ENCODE measurements at places on chromosomes 7 and 10. TPM values are rescaled to one million over a fixed set of nuclear protein-coding genes. Genes with fewer than 3 reads are reported as not detected.
A peak's percentile ranks its signal among the peaks of the same experiment; 100 is the strongest.

The FOXP2 gene
- total RNA-seq = 24.7 TPM

The TYW1B gene
- 4.9 TPM for total RNA-seq

DNA sequence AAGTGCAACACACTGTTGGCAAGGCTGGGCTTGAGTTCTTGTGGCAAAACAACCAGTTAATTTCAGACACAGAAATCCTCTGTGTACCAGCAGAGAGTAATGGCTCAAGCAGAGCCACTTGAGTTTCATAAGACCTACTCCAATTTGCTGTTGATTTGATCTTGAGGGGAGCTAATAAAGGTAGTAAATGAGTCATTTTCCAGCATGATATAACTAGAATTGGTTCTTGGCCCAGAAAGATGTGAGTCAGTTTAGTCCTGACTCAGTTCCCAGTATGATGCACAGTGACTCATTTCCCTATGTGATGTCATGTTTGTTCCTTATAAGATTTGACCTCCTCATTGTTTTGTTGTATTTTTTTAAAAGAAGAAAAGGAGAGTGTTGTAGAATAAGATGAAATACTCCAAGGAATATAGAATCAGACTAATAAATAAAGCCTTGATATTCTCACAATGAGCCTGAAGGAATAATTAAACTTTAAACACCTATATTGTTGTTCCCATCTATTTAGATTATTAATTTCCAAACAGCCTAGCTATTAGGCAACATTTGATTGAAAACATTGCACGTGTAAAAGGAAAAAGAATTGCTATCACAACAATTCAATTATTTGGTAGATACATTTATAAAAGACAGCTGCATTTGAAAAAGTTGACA is 186.2 kb downstream of the REEP3 start:
- H3K27ac ChIP-seq = peak overlapping the region; percentile 87
- no peaks in the 10 kb centered on the region for H3K36me3 ChIP-seq
- H3K27me3 ChIP-seq = no peaks in the 10 kb centered on the region
- DNase-seq = peak; percentile 28
- H3K4me1 ChIP-seq = peaks cover 24% of the 10 kb centered on the region

- no peak overlapping the region for H3K4me3 ChIP-seq
- no peak for DNase-seq
- H3K4me1 ChIP-seq = peaks cover 5% of the 10 kb centered on the region
- H3K27ac ChIP-seq = no peak overlapping the region
Observed at GRCh38 chr10:53667063-53667462, 894.5 kb upstream of the MBL2 start.

DNA sequence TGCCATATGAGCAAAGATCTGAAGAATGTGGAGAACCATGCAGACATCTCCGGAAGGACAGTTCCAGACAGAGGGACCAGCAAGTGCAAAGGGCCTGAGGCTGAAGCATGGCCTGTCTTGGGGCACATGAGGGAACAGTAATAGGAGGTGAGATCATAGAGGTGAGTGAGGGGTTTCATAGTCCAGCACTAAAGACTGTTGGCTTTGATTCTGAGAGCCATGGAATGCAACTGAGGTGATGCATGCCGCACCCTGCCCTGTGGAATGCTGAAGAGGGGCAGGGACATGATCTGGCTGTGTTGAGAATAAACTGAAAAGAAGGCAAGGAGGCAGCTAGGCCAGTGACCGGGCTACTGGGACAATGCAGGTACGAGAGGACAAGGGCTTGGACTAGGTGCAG is 253.1 kb upstream of the KLF14 start:
- peaks cover 85% of the 10 kb centered on the region for H3K4me1 ChIP-seq
- no peak overlapping the region for H3K4me3 ChIP-seq
- peak; percentile 46 for DNase-seq
- peak overlapping the region; percentile 76 for H3K27ac ChIP-seq
- H3K27me3 ChIP-seq = no peaks in the 10 kb centered on the region

- DNase-seq = peak; percentile 45
- H3K27me3 ChIP-seq = no peaks in the 10 kb centered on the region
- peak overlapping the region; percentile 78 for H3K27ac ChIP-seq
- no peaks in the 10 kb centered on the region for H3K36me3 ChIP-seq
- H3K4me3 ChIP-seq = no peak overlapping the region
Observed at GRCh38 chr10:36670621-36671402, 454.6 kb upstream of the ANKRD30A start.

- H3K27me3 ChIP-seq = no peaks in the 10 kb centered on the region
- no peak overlapping the region for H3K4me3 ChIP-seq
- no peaks in the 10 kb centered on the region for H3K36me3 ChIP-seq
- no peaks in the 10 kb centered on the region for H3K4me1 ChIP-seq
Observed at GRCh38 chr10:81953420-81953819, 78.4 kb downstream of the NRG3 start.

DNA sequence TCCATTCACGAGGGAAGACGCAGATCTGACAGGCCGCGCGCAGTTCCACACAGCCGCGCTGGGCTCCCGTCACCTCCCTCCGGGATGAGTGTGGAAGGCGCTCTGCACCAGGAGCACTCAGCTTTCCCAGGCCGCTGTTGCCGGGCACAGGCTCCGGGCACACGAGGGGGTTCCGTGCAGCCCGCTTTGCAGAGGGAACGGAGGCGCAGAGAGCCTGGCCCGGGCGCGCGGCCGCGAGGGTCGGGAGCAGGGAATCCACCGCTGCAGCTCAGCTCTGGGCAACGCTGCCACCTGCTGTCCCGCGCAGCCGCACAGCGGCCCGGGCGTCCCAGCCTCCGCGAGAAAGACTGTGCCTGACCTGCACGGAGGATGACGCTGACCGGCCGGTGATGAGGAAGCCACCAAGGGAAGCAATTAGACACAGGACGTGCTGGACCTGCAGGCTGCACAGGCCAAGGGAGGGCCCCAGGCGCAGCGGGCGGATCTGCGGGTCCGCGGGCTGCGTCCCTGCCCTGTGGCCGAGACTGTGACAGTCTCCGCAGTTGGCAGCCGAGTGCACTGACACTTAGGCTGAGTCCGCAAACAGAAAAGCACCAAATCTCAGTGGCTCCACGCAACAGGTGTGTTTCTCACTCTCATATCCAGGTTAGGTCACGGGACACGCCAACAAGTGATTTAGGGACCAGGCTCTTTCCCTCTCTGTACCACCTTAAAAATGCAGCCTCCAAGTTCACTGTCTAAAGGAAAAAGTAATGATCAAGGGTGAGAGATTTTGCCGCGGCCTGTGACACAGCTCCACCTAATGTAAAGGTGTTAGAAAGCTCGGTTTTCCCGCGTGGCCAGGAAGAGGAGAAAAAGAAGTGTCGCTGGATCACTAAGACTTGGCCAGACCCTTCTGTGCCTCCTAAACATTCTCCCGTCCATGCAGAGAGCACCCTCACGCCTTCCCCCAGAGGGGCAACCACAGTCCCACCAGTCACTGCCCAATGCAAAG is 94.5 kb downstream of the SEC61G start:
- H3K27me3 ChIP-seq = no peaks in the 10 kb centered on the region
- H3K36me3 ChIP-seq = no peaks in the 10 kb centered on the region
- H3K4me3 ChIP-seq = no peak overlapping the region
- H3K27ac ChIP-seq = no peak overlapping the region
- H3K4me1 ChIP-seq = no peaks in the 10 kb centered on the region
- peak; percentile 64 for DNase-seq

DNA sequence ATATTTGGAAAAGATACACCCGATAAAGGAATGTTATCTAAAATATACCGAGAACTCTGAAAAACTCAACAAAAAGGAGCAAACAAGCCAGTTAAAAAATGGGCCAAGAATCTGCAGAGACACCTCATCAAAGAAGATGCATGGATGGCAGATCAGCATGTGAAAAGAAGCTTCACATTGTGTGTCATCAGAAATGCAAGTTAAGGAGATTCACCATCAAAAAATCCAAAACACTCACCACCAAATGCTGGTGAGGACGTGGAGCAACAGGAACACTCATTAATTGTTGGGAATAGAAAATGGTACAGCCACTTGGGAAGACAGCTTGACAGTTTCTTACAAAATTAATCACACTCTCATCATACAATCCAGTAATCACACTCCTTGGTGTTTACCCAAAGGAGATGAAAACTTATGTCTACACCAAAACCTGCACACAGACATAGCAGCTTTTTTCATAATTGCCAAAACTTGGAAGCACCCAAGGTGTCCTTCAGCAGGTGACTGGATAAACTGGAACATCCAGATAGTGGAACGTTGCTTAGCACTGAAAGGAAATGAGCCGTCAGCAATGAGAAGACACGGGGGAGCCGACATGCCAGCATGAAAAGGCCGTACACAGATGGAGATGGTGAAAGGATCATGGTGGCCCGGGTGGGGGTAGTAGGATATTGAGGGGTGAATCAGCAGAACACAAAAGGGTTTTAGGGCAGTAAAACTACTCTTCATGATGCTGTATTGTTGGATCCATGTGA is 27.9 kb upstream of the PWWP2B start:
- H3K27me3 ChIP-seq = no peaks in the 10 kb centered on the region
- no peak overlapping the region for H3K4me3 ChIP-seq
- DNase-seq = no peak
- H3K36me3 ChIP-seq = peaks cover 15% of the 10 kb centered on the region

Data from thyroid gland (tissue), 4 donors.